Fibroblast of villous mesenchyme (primary cell): ENCODE measurements at places on chromosomes 13 and 19.
A peak's percentile ranks its signal among the peaks of the same experiment; 100 is the strongest.

- no peak for DNase-seq
Observed at GRCh38 chr19:41334793-41335192, 18.9 kb downstream of the TGFB1 start.

- no peak for DNase-seq
Observed at GRCh38 chr13:112003396-112003795, 63.6 kb upstream of the SOX1 start.

GRCh38 chr13:36772853-36773252, 46.2 kb upstream of the RFXAP start:
- DNase-seq = no peak

GRCh38 chr13:29422015-29422414, 173.5 kb downstream of the SLC7A1 start:
- DNase-seq = no peak

DNA sequence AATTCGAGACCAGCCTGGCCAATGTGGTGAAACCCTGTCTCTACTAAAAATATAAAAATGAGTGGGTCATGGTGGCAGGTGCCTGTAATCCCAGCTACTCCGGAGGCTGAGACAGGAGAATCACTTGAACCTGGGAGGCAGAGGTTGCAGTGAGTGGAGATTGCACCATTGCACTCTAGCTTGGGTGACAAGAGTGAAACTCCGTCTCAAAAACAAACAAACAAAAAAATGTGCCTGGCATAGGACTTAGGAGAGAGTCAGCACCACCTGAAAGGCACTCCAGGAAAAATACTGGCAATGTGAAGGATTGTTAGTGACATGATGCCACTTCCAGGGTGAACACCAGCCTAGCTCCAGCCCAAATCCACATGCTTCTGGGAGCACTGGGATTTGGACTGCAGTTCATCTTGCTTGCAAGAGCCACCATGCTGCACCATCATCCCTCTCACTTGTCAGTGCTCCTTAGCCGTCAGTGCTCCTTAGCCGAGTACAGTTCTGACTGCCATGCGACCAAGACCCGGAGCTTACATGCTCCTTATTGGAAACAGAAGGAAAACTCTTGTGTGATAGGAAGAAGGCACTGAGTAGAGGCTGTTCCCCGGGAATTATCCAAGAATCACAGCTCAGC, 145.1 kb upstream of the RNF113B start:
- DNase-seq = no peak

- no peak for DNase-seq
Observed at GRCh38 chr13:45683701-45684100, 18.4 kb upstream of the CBY2 start.

DNA sequence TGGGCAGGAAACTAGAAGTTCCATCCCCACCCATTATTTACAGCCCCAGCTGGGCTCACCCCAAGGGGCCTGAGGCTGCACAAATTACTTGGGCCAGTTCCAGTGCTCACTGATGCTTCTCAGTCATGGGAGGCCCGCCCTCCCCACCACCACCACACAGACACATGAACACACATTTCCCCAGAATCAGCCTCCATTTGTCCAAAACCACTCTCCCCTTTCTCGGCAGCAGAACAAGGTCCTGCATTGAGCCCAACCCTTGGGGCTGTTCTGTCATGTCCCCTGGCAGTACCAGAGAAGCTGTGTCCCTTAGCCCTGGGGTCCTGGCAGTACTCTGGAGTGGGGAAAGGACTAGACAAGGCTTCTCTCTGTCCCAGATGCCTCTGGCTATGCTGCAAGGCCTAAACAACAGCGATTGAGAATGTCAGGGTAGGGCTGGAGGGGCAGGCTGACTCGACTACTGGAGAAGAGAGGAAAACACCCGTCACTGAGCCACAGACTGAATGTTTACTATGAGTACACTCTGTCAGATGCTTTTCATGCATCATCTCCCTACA, 21.8 kb downstream of the SAMD4B start:
- DNase-seq = peak; percentile 60

DNA sequence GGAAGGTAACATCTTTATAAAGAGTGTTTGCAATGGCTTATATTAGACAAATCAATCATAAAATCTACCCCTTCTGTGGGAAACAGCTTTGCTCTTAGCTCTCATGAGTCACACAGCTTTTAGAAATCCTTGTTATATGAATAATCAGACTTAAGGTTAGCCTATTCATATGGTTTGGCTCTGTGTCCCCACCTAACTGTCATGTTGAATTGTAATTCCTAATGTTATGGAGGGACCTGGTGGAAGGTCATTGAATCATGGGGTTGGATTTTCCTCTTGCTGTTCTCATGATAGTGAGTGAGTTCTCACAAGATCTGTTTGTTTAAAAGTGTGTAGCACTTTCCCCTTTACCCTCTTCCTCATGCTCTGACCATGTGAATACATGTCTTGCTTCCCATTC, 704.2 kb upstream of the KLHL1 start:
- DNase-seq = no peak
